CD4-positive, alpha-beta T cell treated with Interleukin-6 for 4 hours (primary cell): ENCODE measurements at places on chromosomes 13 and 19.

DNA sequence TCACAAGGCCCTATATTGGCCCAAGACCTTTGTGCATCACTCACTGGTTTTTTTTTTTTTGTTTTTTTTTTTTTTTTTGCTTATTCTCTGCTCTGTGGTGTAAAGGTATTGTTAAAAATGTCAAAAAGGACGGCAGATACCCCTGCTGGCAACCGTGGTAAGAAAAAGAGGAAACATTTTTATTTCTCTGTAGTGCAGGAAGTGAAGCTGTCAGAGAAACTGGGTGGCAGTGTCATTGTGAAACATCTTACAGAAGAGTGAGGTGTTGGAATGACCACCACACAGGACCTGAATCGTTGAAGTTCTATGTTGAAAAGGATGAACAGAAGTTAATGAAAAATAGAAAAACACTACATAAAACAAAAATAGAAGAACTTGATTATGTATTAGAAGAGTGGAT, 346.4 kb downstream of the FGF9 start:
- no peak for DNase-seq

DNA sequence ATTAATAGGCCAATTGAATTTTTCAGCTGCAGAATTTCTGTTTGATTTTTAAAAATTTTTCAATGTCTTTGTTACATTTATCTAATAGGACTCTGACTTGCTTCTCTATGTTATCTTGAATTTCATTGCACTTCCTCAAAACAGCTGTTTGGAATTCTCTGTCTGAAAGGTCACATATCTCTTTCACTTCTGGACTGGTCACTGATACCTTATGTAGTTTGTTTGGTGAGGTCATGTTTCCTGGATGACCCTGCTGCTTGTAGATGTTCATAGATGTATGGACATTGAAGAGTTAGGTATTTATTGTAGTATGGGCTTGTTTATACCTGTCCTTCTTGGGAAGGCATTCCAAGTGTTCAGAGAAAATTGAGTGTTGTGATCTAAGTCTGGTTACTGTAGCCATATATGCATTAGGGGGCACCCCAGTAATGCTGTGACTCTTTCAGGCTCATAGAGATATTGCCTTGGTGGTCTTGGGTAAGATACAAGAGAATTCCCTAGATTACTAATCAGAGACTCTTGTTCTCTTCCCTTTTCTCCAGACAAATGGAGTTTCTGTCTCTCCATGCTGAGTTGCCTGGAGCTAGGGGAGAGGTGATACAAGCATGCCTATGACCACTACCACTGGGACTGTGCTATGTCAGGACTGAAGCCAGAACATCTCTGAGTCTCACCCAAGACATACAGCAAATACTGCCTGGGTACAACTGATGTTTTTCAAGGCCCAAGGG, 27.8 kb downstream of the RFC3 start:
- no peak for DNase-seq

- peak; percentile 28 for DNase-seq
These were observed 27.9 kb upstream of the NDUFS7 start for GRCh38 chr19:1355568-1356507.

- no peak for DNase-seq
These were observed 119.7 kb upstream of the SPATA13 start for GRCh38 chr13:24040835-24041234.

DNA sequence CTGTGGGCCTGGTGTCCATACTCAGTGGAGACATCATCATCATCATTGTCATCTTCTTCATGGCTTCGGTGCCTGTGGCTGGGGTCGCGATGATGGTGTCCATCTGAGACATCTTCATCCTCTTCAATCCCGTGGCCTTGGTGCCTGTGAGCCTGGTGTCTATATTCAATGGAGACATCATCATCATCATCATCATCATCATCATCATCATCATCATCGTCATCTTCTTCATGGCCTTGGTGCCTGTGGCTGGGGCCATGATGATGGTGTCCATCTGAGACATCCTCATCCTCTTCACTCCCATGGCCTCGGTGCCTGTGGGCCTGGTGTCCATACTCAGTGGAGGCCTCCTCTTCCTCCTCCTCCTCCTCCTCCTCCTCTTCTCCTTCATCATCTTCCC, 917 bp downstream of the HRC start:
- no peak for DNase-seq

DNA sequence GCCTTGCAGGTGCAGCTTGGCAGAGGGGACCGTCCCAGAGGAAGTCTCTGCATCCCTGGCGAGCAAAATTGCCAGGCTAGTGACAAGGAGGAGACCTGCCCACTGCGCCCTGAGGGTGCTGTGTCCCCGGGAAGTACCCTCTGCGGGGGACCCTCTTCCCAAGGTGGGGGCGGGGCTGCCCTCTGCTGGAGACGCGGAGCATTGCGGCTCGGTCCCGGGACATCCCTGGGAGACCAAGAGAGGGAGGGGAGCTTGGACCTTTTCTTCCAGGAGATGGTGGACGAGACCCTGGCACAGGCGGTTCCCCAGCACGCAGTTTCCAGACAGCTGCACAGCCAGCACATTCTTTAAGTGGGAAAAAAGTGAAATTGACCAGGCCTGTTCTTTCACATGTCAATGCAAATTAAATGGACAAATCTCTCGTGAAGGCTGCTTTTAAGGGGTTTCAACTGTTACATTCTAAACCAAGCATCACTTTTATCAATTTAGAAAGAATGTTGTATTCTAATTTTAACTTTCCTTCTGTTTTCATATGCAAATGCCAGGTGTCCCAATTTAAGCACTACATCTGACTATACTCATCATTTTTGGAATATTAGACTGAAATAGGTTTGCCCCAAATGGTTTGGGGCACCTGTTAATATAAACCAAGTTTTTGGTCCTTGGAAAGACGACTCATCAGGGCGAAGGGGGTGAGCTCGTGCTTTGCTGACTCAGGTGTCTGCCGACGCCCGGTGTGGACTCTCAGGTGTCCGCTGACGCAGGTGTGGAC, 60.7 kb downstream of the MCF2L start:
- peak; percentile 63 for DNase-seq

GRCh38 chr13:106472621-106473020, 62.8 kb downstream of the EFNB2 start:
- DNase-seq: no peak

GRCh38 chr19:12847159-12848139, 9.1 kb downstream of the MAST1 start:
- peak; percentile 83 for DNase-seq

- no peak for DNase-seq
These were observed 29.7 kb upstream of the FAM216B start for GRCh38 chr13:42751693-42752092.

GRCh38 chr19:17687857-17688784, at the start of gene UNC13A:
TSS of gene UNC13A (minus strand) at chr19:17688354. CDS start at chr19:17688199, 155 bp downstream.
- DNase-seq: peak; percentile 35

DNA sequence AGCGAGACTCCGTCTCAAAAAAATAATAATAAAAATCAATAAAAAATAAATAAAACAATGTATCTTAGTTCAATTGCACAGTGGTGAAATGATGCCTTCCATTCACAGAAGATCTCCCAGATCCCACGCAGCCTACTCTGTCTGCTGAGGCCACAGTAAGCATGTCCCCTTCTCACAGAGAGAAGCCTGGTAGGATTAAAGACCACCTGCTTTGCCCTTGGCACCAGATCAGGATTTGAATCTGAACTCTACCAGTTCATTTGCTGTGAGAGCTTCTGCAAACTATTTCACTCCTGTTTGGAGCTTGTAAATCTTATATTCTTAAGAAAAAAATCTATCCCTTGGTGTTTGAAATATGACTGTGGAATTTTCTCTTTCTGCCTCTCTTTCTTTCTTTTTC, 2.2 kb upstream of the SLC7A1 start:
- no peak for DNase-seq

DNA sequence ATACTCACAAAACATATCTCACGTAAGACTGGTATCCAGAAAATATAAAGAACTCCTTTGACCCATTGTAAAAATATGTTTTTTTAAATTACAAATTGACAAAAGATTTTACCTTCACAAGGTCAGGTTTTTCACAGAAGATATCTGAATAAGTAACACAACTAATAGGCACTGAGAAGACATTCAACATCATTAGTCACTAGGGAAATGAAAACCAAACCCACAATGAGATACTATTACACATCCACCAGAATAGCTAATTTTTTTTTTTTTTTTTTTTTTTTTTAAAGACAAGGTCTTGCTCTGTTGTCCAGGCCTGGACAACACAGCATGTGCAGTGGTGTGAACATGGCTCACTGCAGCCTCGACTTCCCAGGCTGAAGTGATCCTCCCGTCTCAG, 157.5 kb downstream of the MIPEP start:
- no peak for DNase-seq

DNA sequence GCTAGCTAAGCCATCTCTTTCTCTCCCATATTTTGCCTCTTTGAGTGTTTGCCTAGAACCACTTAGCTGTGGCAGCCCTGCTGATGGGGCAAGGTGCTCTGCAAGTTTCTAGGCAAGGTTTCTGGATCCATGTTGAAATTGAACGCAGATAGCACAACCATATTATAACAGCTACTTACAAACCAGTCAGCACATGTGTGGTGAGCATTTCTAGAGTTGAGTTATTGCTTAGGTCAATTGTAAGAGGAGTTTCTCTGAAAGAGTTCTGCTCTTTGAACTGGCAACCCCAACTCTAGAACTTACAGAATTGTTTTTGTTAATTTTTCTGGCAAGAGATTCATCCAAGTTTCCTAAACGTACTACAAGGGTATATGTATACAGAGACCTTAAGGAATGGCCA, 103.3 kb downstream of the GGACT start:
- no peak for DNase-seq

- DNase-seq: no peak
These were observed 51.3 kb downstream of the GPALPP1 start for GRCh38 chr13:45040622-45041021.

DNA sequence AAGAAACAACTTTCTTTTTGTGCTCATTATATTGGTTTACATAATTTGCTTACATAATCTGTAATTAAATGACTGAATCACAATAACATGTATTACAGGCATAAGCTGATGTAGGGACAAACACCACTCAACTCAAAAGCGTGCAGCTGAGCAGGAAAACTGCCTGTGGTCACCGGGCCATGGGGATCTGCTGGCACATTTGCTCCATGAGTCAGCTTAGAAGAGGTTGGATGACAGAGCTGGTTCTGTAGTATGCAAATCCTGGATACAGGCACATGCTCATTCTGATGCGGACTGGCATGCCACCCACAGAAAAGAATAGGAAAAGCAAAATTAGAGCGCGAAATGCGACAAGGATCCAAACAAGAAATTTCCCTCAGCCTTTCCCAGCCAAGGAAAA, 128.6 kb downstream of the USP12 start:
- no peak for DNase-seq

DNA sequence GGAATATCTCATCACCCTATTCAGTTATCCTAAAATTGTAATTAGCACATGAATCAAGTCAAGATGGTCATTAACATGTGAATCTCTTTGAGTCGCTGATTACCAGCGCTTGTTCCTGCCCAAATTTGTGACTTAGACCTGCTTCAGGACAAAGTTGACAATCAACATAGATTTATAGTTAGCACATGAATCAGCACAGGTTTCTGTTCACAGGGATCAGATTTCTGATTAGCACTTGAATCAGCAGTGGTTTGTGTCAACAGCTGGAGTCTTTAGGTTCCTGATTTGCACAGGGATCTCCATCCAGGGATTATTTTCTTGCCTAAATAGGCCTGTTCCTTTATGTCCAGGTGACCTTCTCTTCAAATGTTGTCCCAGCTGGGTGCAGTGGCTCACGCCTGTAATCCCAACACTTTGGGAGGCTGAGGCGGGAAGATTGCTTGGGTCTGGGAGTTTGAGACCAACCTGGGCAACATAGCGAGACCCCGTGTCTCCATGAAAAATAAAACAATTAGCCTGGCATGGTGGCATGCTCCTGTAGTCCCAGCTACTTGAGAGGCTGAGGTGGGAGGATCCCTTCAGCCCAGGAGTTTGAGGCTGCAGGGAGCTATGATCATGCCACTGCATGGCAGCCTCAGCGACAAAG, 3.8 kb upstream of the LRFN3 start:
- no peak for DNase-seq

DNA sequence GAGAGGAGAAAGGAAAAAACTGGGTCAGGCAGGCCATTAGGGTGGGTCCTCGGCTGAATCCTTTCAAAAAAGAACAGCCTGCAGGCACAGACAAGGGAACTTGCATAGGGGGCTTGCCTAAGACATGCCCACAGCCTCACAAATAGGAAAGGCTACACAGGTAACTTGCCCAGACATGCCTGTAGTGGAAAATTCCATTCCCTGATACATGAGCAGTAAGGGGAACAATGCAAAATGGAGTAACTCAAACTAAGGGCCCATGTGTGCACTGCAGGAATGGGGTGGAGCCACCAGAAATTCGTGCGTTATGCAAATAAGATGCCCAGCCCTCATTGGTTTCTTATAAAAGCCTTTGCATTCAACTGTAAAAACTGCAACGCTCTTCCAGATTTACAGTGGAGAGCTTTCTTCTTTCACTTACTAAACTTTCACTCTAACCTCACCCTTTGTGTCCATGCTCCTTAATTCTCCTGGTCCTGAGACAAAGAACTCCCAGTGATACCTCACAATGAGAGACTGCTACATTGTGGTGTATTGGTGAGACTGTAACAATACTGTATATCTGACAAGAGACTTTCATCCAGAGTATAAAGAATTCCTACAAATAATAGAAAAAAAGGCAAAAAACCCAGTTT, 59.5 kb upstream of the SLITRK1 start:
- DNase-seq: no peak

GRCh38 chr13:111262715-111263114, 57.7 kb upstream of the TEX29 start:
- DNase-seq: no peak

DNA sequence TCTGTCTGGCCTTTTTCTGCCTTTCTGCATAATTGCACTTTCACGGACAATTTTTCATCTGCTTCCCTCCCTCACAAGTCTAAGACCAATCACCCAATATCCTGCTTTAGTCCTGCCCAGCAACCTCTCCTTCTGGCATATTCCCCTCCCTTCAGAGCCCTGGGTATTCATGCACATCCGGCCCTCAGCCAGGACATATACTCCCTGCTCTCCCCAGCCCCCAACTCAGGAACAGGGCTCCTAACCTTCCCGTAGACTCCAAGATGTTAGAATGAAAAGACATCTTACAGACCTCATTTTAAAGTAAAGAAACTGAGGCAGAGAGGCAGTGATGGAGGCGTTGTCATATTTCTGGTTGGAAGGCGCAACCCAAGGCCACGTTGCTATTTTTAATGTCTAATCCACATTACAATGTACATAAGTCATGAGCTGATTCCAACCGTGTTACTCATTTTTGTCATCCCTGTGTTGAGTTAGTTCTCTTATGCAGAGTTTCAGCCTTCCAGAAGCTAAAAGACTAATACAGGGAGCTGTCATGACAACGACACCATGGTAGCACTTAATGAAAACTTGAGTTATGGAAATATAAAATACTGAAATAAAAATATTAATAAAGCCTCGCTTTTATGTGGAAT, 209.2 kb downstream of the TSHZ3 start:
- no peak for DNase-seq
